ENCODE measurements at places on chromosomes 7 and 10. TPM values are rescaled to one million over a fixed set of nuclear protein-coding genes. Genes with fewer than 3 reads are reported as not detected.

Gene LIPJ
- total RNA-seq: not detected

Gene TRPV6
- not detected for total RNA-seq

Gene NIPSNAP2
- total RNA-seq: 39.7 TPM

Gene CNPY1
- total RNA-seq: not detected

Gene VWA2
- total RNA-seq: not detected

Gene CADPS2
- 0.43 TPM for total RNA-seq

Gene LRRN3
- total RNA-seq: 0.43 TPM

Gene ENTPD7
- 21.6 TPM for total RNA-seq

Gene LIPK
- total RNA-seq: not detected

Gene CASP2
- total RNA-seq: 12.9 TPM

Gene IKZF1
- total RNA-seq: not detected

Gene LIPF
- total RNA-seq: not detected

Gene MYH16
- not detected for total RNA-seq

Gene TRIM50
- total RNA-seq: not detected

Gene CTBP2
- 65.5 TPM for total RNA-seq

Gene CNTNAP2
- total RNA-seq: not detected

Gene ZNF365
- 0.86 TPM for total RNA-seq

Gene GIMAP8
- total RNA-seq: not detected

Gene HOXA6
- total RNA-seq: 3.2 TPM

Gene LAMB1
- 166 TPM for total RNA-seq

Gene STAM
- 38.7 TPM for total RNA-seq

Gene FAM25G
- not detected for total RNA-seq

Gene OR2A14
- not detected for total RNA-seq

Gene KCNK18
- not detected for total RNA-seq

Gene FAM20C
- total RNA-seq: 64.1 TPM

Gene SPOCK2
- total RNA-seq: not detected
